HCEC 1CT (cell line): ENCODE measurements at places on chromosomes 13 and 19.

DNA sequence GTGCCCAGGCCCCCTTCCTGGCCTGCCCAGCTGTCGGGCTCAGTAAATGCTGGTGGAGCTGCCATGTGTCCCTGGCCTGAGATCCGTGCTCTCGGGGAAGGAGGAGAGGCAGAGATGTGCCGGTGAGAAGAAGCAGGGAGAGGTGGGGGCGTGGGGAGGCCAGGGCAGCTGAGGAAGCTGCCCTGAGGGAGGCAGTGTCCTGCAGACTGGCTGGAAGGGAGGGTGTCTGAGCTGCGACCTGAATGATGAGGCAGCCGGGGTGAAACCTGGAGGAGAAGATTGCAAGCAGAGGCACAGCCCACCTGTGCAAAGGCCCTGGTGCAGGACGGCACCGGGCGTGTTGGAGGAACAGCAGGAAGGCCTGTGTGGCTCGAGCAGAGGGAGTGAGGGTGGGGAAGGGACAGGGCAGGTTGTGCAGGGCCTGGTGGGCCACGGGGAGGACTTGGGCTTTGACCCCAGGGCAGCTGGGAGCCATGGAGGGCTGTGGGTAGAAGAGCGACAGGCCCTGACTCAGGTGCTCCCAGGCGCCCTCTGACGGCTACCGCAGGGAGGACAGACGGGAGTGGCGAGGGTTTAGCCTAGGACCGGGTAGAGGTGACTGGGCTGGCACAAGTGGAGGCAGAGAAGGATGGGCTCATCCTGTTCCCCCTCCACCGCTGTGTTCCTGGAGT, 14.0 kb upstream of the CELF5 start:
- DNase-seq, result peak; percentile 48

- no peak for DNase-seq
Measured at GRCh38 chr19:23345838-23346237, 49.4 kb downstream of the ZNF91 start.

DNA sequence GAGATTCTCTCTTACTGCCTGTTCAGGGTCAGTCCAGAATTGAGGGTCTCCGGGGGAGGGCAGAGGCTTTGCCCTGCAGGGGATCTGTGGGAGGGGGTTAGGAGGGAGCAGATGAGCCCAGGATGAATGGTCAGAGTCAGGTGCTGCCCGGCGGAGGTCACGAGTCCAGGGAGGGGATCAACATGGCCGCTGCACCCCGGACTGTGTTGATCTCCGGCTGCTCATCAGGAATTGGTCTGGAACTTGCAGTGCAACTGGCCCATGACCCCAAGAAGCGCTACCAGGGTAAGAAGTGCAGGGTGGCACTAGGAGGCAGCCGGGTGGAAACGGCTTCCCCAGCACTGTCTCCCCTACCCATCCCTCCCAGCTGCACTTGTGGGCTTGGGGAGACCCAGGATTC, at the start of gene RDH8:
Gene RDH8 (plus strand): TSS at position 168 of the 400 bp plus-strand sequence. CDS start 15 bp downstream, at position 183.
- no peak for DNase-seq

GRCh38 chr13:23731709-23732108, 157.5 kb downstream of the MIPEP start:
- DNase-seq, result no peak

DNA sequence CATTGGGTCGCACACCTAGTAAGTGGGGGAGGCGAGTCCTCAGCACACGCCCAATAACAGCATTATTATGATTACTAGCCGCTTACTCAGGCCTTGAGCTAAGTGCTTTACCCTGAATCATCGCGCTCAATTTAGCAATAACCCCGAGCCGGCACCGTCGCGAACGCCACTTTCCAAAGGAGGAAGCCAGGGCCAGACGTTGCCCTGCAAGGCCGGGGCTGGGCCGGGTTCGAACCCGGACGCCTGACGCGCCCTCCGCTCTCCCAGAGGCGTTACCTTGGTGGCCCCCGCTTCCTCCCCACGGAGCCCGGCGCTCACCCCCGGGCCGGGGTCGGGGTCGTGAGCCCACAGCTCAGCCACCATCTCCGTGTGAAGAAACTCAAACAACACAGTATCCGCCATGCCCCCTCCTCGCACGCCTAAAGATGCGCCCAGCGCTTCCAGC, at the start of gene TRAPPC6A:
Gene TRAPPC6A (minus strand): TSS at position 421 of the 445 bp plus-strand sequence. CDS start 19 bp downstream, at position 402.
- peak; percentile 88 for DNase-seq

- DNase-seq, result no peak
Measured at GRCh38 chr19:38977445-38978325, 2.1 kb upstream of the FBXO17 start.

GRCh38 chr13:41720839-41721561, 239.9 kb downstream of the VWA8 start:
- no peak for DNase-seq

DNA sequence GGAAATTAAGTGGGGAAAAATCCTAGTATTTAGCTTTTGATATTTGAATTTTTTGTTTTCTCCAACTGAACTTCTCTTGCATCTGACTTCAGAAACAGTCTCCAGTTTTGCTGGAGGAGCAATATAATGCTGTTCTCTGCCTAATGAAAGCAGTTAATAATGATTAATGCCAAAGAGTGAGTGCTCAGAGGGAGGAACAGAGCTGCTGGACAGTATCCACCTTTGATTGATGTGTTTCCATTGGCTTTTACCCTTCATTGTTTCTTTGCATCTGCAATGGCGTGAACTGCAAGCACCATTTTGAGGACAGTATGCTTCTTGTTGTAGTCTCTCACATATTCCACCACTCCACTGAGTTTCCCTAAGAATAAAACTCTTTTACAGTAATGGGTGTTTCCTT, 193.4 kb downstream of the ITGBL1 start:
- no peak for DNase-seq

DNA sequence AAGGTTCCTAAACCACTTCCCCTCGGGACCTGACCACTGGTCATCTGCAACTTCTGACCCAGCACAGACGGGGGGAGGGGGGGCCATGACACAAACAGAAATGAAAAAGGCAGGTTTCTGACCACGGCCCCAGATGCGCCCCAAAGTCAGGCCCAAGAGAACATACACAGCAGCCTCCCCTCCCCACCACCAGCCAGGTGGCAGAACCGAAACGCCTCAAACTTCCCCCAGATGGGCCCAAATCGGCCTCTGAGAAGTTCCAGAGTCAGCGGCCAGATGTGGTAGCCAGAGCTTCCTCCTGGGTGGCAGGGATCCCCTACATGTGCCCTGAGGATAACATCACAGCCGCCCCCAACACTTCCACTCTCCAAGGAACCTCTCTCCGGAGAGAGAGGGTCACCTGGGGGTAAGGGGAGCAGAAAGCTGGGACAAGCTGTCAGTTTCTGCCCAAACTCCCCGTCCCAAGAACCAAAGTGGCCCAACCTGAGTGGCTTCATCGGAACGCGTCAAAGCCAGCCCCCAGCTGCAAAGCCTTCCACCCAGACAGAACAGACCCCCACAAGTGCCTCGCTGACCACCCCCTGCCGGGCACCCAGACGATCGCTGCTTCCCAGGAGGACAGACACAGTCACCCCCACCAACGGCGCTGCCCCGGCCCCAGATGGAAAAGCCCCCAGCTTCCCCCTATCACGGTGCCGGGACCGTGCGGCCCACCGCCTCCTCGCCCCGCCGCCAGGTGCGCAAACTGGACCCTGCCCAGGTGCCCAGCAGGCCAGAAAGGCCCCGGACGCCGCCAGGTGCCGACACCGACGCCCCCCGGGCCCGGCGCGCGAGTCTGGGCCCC, 800 bp downstream of the ELL start:
- peak; percentile 20 for DNase-seq

- no peak for DNase-seq
Measured at GRCh38 chr19:10920781-10921180, 7.7 kb downstream of the YIPF2 start.

GRCh38 chr13:100594255-100594654, 5.7 kb upstream of the GGACT start:
- DNase-seq, result no peak

- DNase-seq, result no peak
Measured at GRCh38 chr19:10587022-10587838, at the start of gene AP1M2. Gene AP1M2, minus strand, starts transcription at chr19:10587312. Its CDS starts 81 bp downstream, at chr19:10587231.

DNA sequence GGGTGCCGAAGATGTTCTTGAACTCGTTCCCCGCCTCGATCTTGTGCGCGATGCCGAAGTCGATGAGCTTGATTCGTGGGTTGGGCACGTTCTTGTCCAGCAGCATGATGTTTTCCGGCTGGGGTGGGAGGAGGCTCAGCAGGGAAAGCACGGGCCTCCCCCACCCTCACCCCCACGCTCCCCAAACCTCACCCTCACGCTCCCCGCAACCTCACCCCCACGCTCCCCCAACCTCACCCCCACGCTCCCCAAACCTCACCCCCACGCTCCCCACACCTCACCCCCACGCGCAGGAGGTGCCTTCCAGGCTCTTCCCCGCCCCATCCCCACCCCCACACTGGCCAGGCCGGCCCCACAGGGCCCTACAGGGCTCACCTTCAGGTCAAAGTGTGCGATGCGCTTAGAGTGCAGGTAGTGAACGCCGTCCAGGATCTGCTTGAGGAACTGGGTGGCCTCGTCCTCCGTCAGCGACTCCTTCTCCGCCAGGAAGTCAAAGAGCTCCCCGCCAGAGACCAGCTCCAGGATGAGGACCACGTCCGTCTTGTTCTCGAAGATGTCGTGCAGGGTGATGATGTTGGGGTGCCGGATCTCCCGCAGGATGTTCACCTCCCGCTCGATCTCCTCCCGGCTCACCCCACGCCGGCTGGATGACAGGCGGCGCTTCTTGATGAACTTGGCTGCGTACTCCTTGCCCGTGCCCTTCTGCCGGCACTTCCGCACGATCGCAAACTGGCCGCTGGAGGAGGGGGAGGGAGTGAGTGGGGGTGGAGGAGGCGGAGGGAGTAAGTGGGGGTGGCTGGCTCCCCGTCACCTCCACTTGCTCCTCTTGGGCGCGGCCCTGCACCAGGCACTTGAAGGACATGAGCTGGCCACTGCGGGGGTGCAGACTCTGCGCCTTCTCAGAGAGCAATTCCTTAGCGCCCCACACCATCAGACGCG, 6.4 kb downstream of the DAPK3 start:
- no peak for DNase-seq

DNA sequence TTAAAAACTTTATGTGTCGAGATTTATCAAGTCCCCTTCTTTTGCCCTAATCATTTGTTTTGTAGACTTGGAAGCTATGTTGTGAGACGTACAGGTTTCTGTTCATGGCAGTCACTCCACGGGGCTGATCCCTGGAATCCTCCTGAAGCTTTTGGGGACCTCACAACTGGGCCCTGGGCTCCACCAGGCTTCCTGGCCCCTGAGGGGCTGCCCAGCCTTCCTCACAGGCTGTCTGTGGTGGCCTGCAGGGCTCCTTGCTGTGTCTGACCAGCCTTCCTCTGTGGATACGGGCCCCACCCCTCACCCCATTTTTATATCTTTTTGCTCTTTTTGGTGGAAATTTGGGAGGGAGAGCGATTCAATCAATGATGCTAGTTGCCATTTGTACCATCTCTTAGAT, 38.1 kb downstream of the CHST8 start:
- no peak for DNase-seq

- DNase-seq, result no peak
Measured at GRCh38 chr19:14342809-14343208, 38.4 kb upstream of the ADGRE5 start.

GRCh38 chr19:17121736-17122293, 46.2 kb downstream of the MYO9B start:
- DNase-seq, result no peak

GRCh38 chr19:29520390-29520789, 5.4 kb upstream of the VSTM2B start:
- no peak for DNase-seq

DNA sequence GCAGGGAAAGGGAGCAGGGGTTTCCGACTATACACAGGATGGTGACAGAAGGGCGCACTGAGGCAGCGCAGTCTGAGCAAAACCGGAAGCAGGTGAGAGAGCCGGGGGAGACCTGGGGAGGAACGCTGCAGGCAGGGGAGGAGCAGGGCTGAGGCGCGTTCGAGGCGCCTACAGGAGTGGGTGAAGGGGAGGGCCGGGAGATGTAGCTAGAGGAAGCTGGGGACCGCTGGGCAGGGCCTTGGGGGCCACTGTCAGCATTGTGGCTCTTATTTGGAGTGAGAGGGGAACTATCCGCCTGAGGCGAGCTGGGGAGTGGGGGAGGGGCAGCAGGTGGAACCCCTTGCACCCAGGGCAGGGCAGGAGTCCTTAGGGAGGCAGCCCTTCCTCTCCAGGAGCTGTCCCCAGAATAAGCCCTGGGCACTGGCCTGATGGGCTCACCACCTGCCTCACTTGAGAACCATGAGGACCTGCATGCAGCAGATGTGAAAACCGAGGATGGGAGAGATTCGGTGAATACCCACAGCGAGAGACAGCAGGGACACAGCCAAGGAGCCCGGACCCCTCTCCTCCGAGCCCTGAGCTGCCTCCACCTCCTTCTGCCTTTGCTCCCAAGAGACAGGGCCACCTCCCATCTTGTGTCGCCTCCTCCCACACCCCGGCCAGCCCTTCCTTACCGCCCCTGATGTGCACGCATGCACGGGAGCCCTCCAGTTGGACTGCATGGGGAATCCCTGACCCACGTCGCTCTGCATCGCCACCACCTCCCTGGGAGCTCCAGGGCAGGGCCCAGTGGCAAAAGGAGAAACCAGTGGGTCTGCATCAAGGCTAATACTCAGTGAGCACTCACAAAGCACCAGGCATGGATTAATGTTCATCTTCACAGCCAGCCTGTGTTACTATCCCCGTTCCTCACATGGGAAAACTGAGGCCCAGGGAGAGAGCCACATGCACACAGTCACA, 10.3 kb downstream of the AKT2 start:
- no peak for DNase-seq

GRCh38 chr19:36999313-36999712, 78.9 kb upstream of the ZNF420 start:
- DNase-seq, result no peak

- DNase-seq, result peak; percentile 12
Measured at GRCh38 chr13:33611121-33611805, 206.7 kb upstream of the RFC3 start.

DNA sequence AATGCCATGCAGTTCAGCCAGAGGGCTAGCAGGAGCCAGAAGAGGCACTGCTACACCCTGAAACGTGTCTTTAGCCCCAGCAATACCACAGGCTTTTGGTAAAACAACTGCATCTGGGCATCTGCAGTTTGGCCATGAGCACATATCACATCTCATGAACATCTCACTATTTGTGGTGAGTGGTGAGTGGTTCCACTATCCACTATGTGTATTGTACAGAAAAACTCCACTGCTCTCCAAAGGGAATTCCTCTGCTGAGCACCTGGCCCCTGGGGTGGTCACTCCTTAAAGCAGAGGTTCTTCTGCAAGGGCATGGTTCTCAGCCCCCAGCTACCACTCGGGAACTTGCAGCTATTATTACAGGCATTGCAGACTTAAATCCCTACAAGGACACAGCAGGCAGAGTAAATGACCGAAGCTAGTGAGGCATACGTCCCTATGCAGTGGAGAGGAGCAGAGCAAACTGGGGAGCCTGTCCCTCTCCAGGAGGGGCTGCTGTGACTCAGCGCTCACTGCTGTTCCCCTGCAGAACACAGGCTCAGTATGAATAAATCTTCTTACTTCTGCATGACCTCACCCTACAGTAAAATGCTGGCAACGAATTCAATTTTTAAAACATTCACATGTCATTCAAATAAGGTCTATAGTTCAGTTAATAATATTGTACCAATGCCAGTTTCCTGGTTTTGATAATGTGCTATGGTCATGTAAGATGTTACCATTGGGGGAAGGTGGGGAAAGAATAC, 332.4 kb upstream of the ZNF507 start:
- DNase-seq, result no peak
